Ovary (tissue), 10 donors: ENCODE measurements at places on chromosomes 6 and 20.

DNA sequence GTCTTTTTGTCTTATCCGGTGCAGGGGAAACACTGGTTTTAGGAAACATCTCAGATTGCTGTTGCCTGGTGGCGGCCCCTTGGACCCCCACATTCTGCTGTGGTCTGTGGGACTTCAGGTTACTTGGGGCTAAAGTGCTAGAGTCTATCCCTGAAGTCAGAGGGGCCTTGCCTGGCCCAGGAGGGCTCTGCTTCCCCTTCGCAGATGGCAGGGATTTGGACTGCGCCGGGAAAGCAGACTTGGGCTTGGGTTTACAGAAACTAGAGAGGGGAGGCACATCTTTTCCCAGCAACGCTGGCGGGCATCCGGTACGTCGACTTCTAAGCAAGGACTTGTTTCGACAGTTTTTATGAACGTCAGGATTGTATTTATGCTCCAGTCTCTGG lies 17.5 kb downstream of the ZNF217 start:
- DNase-seq = no peak

DNA sequence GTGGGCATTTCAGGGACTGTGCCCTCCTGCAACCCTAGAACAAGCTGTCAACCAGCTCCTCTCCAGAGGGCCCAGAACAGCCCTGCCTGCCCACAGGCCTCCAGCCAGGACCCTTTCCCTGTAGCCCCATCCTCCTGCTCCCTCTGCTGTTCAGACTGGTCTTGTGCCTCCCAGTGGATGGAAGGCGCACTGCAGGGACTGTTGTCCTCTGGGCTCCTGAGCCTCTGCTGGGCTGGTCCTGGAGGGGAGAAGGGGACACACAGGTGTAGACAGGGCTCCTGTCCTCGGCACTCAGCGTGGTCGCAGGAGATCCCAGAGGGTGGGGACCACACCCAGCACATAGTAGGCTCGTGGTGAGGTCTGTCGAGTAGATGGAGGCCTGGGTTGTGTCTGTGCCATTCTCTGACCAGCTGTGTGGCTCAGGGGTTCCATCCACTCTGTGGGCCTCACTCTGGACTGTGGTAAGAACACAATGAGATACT lies 11.5 kb downstream of the ITPR3 start:
- DNase-seq = peak; percentile 59

- DNase-seq = no peak
These were observed 7.4 kb downstream of the CEP85L start for GRCh38 chr6:118644007-118644406.

DNA sequence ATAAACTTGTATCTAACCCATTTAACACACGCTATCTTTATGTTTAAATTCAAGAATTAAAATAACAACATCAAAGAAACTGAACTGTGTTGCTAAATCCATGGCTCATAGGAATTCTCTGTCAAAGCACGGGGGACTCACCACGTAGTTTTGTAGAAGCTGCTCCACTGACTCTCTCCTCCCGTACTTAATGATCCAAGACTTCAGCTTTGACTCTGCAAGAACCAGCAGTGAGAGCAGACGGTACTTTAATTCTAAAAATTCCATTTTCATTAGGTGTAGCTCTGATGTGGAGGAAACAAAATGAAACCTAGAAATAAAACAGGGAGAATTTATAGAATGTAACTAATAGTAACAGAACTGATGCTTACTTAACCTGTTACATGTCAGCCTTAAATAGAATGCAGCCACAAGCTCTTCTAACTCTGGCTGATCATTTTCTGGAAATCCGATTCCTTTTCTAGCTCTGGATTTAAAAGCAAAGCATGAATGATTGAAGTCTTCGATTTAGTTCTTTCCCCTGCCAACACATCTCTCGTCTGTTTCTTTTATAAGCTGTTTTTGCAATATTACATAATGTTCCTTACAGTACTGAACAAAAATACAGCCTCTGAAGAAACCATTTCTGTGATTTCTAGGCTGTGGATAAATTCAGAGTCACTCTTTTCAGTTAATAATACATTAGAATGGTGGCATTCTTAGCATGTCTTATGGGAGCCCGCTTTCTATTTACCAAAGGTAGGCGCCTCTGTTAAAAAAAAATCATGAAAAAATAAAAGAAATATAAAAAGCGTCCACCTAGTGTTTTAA lies 165.5 kb downstream of the SYNE1 start:
- DNase-seq = no peak

GRCh38 chr6:115594891-115595290 lies 465.8 kb downstream of the FRK start:
- DNase-seq = no peak

DNA sequence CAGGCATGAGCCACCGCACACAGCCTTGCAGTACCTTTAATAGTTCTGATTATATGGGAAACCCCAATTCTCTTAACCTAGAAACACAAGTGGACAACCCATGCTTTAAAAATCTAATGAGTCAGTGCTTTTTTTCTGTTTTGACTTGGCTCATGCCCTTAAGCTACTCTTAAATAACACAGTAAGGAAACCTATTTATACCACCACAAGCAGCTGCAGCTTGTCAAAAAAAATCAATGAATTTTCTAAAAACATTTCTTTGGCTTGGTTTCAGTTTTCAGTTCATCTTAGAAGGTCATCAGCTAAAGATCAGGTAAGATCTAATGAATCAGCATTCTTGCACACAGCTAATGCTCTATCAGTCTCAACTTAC lies 124.1 kb upstream of the DST start:
- DNase-seq = no peak

GRCh38 chr6:110944681-110945151 lies 13.8 kb upstream of the GTF3C6 start:
- DNase-seq = no peak

GRCh38 chr6:116017546-116018295 lies 43.0 kb downstream of the FRK start:
- no peak for DNase-seq

- DNase-seq = no peak
These were observed 989 bp downstream of the SERINC3 start for GRCh38 chr20:44520881-44521280.
